ENCODE measurements at places on chromosomes 2 and 18.

GRCh38 chr18:61731178-61731577 is 161.6 kb downstream of the RNF152 start:
- no peak for DNase-seq

GRCh38 chr2:176120364-176121189 is 1.9 kb upstream of the HOXD9 start:
- DNase-seq, result no peak

- no peak for DNase-seq
These were observed 217.5 kb downstream of the NCK2 start for GRCh38 chr2:105962221-105962620.

DNA sequence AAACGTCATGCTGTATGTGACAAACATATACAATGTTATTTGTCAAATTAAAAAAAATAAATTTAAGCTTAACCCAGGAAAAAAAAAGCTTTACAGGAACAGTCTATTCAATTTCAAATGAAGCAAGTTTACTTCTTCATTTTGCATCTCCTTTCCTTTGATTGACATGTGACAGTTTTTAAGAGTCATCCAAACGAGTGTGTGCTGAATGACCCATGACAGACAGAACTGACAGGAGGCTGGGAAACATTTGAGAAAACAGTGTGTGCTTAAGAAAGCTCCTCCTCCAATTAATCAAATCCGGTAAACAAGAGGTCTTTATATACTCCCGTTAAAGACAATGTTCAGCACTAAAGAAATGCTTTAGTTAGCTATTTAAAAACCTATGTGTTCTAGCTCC is 177.7 kb downstream of the SRBD1 start:
- DNase-seq, result no peak

DNA sequence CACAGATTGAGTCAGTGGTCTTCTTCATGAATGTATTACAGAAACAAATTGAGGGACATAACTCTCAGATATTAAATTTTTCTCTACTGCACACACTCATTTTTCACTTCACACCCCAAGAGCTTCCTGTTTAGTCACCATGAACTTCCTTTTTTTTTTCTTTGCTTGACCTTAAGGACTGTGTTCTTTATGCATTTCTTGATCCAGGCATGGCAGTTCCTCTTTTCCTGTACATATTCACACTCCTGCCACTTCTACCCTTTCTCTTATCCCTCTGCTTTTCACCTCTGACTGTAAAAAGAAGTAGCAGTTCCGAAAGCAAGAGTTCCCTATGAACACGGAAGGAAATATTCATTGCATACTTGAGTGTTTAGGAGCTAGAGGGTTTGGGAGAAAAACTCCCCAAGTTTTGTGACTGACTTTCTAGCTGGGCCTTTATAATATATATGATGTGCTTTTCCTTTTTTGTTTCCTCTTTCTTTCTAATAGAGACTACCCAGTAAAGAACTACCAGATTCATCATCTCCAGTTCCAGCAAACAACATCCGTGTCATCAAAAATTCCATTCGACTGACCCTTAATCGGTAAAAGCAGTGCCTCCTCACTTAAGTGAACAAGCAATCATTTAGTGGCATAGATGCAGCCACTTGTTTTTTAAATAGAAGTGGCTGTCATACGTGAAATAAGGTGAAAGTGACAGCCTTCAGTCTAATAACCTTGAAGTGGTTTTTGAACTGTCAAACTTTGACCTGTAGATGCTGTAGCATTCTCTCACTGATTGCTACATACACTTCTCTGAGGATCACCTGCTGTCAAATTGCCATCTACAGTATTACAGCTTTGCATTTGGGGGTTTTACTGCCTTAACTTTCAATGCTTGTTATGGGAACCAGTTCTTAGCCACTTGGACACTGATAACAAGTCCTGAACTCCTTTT is 40.8 kb downstream of the PAPOLG start:
- DNase-seq, result no peak

GRCh38 chr2:197822333-197822732 is 17.9 kb downstream of the PLCL1 start:
- no peak for DNase-seq

DNA sequence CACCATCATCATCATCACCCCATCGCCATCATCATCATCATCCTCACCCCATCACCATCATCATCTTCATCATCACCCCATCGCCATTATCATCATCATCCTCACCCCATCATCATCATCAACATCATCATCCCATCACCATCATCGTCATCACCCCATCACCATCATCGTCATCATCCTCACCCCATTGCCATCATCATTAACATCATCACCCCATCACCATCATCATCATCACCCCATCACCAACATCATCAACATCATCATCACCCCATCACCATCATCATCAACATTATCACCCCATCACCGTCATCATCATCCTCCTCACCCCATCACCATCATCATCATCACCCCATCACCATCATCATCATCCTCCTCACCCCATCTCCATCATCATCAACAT is 151.0 kb downstream of the DNER start:
- DNase-seq, result no peak
